ENCODE measurements at places on chromosomes 1 and 21. TPM values are rescaled to one million over a fixed set of nuclear protein-coding genes. Genes with fewer than 3 reads are reported as not detected.

DNA sequence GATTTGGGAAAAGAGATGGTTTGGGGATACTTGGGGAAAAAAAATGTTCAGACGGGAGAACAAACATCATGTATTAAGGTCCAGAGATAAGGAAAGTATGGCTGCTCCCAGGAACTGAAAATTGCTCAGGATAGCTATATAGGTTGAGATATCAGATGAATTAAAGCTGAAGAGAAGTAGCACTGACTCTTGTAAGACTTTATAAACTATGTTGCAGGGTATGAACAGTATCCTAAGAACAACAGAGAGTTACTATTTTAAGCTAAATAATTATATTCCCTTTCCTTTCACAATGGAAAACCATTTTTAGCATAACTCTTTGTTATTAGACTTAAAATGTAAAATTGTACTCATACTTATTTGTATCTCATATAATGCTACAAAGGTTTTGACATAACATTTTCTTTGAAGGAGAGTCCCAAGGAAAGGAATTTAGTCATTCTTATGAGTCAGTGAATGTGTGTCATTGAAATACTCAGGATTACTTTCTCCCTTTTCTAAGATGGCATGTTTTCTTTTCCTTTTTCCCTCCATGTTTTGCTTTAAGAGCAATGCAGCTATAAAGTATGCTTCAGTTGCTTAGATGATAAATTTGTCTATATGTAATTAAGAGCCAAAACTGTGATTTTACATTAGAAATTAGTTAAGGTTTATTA, 139.4 kb upstream of the KIAA1614 start:
- peak; percentile 36 for DNase-seq

DNA sequence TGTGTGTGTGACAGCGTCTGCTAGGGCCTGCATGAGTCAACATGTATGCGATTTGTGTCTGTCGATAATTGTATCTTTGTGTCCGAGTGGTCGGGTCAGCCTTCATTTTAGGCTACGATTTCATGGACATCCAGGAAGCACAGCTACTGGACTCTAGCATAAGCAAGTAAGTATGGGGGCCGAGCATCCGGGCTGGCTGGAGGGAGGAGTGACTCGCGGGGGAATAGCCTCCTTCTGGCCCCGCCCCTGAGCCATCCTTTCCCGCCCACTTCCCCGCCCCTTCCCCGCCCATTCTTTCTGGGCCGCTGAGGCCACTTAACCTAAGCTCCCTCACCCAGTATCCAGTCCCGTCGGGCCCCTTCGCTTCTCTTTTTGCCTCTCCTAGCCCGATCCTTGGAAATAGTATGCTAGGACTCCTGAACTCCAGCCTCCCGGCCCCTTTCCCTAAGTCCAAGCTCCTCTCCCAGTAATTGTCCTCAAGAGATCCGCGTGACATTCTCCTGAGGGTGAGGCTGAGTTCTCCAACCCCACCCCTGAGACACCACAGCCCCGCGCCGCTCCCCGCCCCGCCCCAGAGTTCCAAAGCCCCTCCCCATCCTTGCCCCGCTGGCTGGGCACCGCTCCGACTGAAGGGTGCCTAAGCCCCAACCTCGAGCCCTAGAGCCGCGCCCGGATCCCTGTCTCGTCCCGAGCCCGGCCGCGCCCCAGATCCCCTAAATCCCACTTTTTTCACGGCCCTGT, 1.2 kb downstream of the MAP3K6 start:
- DNase-seq = peak; percentile 100

The COL8A2 gene
- 15.2 TPM for total RNA-seq

DNA sequence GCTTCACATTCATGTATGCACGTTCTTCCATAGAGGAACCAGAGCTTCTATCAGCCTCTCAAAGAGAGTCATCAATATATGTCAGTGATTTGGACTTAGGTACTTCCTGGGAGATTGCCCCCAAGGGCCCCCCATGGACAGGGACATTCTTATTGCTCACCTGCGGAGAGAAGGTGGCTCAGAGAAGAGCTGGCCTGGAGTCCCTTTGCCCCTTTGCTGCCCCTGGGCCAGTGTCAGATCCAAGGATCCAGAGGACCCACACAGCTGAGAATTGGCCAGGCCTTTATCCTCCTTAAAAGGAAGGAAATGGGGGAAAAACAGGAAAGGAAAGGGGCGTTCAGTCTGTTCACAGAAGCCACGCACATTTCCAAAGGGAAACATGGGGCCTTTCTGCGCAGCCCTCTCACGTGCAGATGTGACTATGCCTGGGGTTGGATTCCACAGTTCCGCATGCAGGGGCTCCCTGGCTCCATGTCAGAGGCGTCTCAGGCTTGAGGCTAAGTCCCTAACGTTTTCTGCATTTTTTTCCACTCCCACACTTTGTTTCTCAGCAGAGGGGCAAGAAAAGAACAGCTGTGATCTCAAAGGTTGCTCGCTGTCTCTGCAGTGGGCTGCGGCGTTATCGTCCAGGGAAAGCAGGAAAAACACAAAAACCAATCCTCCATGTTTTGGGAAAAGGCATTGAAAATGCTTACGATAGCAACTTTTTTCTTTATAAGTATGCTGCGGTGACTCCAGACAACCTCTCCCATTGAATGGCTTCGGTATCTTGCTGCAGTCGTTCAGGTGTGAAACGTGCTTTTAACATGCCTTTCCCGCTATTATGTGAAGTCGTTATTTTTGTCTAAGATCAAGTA, 5.9 kb downstream of the C1orf226 start:
- no peak for DNase-seq

DNA sequence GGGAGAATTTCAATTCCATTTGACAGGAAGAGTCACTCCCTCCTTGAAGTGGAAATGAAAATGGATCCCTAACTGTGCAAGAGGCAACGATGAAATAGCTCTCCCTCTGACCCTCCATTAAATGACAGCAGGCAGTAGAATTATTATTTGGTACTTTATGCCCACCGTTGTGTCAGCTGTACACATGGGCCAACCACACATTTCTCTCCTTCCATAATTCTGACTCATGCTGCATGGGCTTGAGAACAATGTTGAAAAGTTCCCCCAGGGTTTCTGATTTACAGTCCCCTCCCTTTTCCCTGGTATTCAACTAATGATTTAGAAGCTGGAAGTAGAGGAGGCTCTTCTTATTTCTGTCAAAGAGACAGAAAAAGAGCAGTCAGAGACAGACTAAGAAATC, 103.5 kb downstream of the RGS7 start:
- peak; percentile 2 for DNase-seq

The GBP4 gene
- 0.36 TPM for total RNA-seq

- no peak for DNase-seq
Measured at GRCh38 chr1:27981145-27981544, 21.4 kb downstream of the XKR8 start.

GRCh38 chr1:86841116-86841515, 72.8 kb downstream of the SELENOF start:
- DNase-seq = no peak

DNA sequence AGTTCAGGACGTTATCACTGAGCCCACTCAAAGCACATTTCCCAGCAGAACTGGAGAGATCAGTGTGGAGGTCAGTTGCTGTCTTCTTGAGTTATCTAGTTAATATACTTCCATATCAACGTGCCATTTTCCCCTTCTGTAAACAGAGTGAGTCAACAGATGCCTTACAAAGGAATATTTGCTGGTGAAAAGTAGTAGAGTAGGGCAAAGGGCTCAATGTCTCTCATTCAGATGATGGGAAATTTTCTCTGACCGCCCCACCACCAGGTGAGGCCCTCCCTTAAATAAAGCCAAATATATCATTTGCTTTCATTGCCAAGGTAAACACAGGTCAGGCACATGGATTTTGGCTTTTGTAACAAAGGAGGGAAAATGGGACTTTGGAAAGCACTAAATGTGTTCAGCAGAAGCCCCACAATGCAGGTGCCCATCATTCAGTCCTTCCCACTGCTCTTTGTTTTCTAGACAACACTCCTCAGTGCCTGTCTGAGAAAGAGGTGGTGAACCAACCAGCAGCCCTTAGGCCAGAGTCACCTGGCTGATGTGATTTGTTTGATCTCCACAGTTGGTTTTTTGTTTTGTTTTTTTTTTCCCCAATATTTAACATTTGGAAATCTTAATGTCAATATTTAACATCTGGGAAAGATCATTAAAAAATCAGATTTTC, 40.5 kb upstream of the SAMD13 start:
- no peak for DNase-seq

The UHMK1 gene
- 51.4 TPM for total RNA-seq

GRCh38 chr21:32592929-32593502, 7.7 kb upstream of the TCP10L start:
- no peak for DNase-seq
